ENCODE measurements at places on chromosomes 6 and 20.
A peak's percentile ranks its signal among the peaks of the same experiment; 100 is the strongest.

DNA sequence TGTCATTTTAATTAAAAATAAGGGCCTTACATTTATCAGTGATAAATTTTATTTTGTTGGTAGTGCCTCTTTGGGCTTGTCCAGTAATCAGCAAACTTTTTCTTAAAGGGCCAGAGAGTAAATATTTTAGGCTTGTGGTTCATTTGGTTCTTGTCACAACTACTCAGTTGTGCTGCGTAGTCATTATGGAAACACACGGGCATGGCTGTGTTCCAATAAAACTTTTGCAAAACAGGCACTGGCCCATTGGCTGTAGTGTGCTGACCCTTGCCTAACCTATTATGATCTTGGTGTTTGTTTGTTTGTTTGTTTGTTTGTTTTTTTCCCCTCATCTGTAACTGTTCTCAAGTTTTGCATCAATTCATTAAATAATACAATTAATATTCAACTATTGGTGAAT, 19.4 kb downstream of the TBPL1 start:
- no peak for DNase-seq

GRCh38 chr20:61385296-61385695, 133.2 kb downstream of the CDH4 start:
- no peak for DNase-seq

DNA sequence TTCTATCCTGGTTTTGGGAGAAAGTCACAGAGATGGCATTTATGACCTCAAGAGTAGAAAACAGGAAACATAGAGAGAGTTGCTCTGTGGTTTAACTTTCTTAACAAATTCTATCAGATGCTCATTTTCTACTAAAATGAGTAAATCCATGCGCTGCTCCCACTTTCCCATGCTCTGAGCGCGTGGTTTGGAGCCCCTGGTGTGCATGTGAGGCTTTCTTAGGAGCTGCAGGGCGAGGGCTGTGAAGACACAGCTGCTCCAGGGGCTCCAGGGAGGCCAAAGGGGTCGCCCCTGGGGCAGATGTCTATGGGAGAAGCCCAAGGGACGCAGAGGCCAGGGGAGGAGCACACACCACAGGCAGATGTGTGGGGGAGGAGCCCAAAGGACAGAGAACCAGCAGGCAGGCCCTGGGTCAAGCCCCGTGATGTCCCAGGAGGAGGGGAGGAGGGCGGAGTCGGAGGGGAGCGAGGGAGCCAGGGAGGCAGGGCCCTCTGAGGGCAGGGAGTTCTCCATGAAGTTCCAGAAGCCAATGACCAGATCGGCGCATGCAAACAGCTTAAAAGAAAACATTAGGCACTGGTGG, 122.9 kb downstream of the IRF4 start:
- no peak for DNase-seq

- no peak for DNase-seq
Measured at GRCh38 chr6:22949967-22950366, 380.6 kb downstream of the HDGFL1 start.

GRCh38 chr6:145267076-145267867, 468.0 kb downstream of the EPM2A start:
- no peak for DNase-seq

GRCh38 chr6:20841806-20842205, 307.5 kb downstream of the CDKAL1 start:
- DNase-seq = no peak

- DNase-seq = no peak
Measured at GRCh38 chr6:99739526-99739925, 132.9 kb downstream of the PRDM13 start.

- peak; percentile 62 for DNase-seq
Measured at GRCh38 chr6:142886431-142887170, 58.4 kb downstream of the HIVEP2 start.

DNA sequence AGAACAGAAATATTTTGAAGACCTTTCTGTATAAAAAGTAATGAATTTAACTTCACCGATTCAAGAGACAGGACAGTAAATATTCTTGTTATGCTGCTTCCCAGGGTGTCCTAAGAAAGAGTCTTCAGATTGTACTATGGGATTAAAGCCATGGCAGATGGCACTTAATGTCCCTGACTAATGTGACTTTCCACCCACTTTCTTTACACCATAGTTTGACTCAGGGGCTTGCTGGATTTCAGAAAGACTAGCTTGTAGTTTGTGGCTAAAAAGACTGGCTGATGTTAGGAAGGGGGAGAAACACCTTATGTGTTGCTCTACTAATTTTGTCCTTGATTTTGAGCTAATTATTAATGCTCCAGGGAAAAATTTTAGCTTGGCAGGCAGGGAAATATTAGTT, 75.9 kb downstream of the UTRN start:
- no peak for DNase-seq

DNA sequence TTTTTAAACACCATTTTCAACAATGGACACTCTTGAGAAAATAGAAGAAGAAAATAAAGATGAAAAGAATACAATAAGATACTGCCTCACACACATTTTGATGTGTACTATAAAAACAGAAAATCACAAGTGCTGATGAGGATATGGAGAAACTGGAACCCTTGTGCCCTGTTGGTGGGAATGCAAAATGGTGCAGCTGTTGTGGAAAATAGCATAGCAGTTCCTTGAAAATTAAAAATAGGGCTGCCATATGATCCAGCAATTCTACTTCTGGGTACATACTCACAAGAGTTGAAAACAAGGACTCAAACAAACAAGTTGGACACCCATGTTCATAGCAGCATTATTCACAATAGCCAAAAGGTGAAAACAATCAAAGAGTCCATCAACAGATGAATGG, 173.0 kb downstream of the KIF16B start:
- no peak for DNase-seq

DNA sequence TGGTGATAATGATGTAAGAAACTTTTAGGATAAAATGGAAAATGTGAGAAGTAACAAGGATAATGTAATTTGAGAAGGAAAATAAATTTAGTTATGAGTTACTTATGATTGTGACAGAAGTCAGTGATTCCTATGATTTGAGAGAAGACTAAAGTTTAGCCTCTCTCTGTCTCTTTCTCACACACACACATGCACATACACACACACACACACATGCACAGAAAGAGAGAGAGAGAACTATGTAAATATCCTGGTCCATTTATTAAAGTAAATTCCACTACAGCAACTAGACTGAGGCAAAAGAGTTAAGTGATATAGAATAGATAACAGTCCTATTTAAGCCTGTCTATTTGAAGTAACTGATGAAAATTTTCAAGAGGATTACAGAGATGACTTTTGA, 375.2 kb downstream of the CD109 start:
- no peak for DNase-seq

DNA sequence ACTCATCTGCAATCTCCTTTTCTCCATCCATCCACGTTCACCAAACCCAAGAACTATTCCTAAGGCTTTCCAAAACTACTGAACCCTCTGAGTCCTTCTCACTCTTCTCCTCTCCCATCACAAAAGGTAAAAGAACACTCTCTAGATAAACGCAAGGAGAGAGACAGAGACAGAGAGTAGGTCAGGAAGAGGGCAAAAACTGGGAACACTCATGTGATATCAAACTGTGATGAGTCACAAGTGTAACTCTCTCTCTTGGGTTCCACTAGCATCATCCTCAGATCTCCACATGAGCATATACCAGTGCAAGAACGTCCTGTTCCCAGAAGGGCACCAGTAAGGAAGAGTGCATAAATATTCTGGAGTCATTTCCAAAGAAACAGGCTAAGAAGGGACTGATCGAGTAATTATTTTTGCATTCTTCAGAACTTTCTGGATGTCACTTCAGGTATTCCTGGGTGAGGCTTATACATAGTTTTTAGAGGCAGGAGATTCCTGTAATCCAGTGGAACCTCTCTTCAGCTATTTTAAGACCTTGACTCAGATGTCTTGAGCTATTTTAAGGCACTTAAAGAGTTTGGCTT, 47.3 kb upstream of the STXBP5 start:
- no peak for DNase-seq

DNA sequence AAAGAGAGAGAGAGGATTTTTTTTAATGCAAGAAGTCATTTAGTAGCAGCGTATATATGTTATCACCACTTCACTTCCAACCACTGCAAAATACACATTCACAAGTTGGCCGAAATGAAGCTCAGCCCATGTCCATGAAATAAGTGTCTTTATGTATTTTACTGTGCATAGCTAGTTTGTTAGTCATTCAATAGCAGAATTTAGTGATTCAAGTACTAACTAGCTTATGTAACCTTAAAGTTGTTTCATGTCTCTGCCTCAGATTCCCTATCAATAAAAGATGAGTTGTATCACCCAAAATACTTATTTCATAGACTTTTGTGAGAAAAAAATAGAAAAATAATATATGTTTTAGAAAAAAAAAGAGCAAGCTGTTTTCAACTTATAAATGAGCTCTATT, 153.7 kb upstream of the PRDM1 start:
- DNase-seq = no peak

DNA sequence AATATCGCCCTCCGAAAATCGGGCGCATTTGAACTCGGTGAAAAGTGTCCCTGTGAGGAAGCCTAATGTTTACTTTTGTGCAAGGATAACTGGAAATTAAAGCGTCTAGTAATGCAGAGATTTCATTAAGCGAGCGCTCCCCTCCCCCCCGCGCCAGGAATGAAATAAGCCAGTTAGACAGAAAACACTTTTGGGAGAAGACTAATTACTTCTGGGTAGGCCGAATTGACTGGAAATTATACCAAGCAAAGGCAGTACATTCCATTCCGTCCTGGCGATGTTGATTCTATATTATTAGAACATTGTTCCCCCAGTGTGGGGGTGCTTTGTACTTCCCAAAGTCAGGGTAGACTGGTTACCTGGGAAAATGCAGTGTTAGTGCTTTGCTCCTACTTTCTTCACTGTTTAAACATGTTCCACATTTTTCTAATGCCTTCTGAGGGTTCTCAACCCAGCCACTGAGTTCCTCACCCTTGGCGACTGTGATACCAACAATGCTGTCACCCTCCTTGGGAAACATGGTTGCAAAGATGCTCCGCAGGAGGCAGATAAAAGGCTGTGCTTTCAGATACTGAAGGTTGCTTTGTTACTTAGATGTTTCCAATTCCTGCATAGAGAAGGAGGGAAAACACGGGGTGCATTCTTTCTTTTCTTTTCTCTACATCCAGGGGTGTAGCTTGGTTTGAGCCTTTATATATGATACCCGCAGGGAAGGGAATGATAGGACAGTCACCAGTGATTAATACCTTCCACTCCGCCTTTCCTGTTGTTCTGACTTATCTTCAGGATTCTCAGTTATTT, 2.6 kb downstream of the GJA1 start:
- DNase-seq = no peak

DNA sequence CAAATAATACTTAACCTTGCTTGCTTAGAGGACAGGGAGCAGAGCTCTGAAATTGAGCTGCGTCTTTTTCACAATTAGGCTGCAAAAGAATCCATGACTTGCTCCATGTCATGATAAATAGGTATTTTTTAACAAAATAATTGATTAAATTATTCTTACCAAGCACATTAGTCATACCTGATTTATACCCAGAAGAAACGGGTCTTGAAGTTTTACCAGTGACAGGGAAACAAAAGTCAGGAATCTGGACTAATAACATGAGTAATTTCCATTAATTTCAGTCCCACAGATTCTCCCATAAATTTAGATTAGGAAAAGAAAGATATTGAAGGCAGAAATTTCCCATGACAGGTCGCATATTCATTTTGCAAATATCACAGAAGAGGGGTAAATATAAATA, 85.0 kb upstream of the BMP5 start:
- no peak for DNase-seq

DNA sequence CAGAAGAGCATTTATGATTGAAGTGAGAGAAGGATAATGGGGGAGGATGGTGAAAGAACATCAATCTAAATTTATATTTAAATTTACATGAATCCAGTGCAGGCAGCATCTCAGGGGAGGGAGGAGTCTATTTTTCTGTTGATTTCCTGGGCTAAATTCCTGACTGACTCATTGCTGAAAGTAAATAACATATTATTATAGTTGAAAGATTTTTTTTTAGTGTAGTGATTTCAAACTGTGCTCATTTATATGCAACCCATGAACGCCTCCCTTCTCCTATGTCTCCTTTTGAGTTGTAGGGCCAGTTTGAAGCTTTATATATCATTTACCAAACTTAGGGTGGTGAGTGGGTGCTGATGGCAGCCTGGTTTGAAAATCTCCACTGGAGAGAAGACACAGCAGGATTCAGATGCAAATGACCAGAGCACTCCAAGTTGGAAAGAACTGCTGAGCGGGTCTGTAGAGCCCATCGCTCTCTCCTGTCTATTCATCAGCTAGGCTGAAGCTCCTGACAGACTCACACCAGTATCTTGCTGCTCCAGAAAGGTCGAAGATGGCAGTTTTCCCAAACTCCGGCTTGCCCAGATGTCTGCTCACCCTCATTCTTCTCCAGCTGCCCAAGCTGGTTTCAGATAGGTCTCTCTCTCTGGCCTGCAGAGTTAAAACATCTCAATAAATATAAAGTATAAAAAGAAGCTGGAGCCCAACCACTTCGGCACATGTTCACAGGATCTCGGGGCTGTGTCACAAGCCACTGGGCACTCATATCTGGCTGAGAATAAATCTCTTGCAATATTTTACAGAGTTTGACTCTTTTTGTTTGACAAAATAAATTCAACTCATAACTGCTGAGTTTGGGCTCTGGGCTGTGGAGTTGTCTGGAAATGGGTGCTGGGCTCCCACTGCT, 18.3 kb downstream of the BTN2A1 start:
- DNase-seq = peak; percentile 53

DNA sequence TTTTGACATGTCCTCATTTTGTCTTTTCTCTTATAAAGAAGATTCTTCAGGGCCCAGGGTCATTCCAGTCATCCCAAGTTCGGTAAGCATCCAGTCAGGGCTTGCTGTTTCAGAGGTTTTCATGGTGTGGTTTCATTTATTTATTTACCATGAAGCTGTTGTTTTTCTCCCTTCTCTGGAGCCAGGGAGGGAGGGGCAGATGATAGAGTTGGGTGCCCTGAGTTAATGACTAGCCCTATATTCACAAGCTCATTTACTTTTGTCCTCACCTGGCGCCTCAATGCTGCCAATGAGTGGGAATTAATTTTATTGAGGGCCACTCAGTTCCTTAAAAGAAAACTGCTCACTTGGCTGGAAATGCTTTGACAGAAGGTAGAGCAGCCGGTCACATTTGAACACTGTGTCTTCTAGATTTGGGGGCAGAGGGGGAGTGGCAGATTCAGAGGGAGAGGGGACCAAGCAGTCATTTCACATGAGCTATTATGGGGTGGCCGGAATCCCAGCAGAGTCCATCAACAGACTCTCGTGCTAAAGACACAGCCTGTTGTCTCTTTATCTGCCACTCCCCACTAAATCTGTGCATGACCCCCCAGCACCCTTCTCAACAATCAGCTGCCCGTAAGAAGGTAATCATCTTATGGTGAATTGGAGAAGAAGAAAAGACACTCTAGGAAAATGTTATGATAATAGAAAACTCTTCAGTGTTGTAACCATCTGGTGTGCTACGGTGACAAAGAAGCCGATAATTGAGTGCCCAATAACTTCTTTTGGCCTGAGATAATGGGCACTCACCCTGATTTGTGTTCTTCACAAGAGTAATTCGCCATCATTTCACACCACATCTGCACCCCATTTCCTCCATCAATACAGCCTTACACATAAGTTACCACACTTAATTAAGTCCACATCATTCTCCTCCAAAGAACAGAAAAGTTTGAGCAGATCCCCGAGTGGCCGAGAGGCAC, 573.5 kb upstream of the JAG1 start:
- no peak for DNase-seq
